RWPE2 (cell line): ENCODE measurements at places on chromosomes 2 and 18.

GRCh38 chr2:9547262-9547991 is 8.2 kb downstream of the ADAM17 start:
- DNase-seq = no peak

- DNase-seq = no peak
These were observed 100.2 kb upstream of the WDR75 start for GRCh38 chr2:189341077-189341476.

DNA sequence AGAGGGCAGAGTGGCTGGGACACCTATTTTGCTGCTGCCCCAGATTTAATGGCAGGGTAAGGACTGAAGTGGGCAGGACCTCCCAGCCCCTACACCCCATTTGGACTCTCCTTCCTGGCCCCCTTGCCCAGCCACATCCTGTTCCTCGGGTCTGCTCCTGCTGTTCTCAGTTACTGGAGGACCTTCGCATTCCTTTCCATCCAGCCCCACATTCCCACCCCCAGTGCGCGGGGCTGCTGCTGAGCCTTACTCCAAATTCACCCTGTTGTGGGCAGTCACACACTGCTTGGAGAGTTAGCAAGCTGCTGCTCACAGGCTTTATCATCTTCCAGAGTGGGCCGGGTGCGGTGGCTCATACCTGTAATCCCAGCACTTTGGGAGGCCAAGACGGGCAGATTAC is 75.2 kb upstream of the SLC14A2 start:
- no peak for DNase-seq

- no peak for DNase-seq
These were observed 97.9 kb upstream of the KLHL29 start for GRCh38 chr2:23286758-23287704.

GRCh38 chr2:234334756-234335155 is 162.1 kb downstream of the ARL4C start:
- no peak for DNase-seq

- no peak for DNase-seq
These were observed 613.9 kb downstream of the IRS1 start for GRCh38 chr2:226185616-226186211.

DNA sequence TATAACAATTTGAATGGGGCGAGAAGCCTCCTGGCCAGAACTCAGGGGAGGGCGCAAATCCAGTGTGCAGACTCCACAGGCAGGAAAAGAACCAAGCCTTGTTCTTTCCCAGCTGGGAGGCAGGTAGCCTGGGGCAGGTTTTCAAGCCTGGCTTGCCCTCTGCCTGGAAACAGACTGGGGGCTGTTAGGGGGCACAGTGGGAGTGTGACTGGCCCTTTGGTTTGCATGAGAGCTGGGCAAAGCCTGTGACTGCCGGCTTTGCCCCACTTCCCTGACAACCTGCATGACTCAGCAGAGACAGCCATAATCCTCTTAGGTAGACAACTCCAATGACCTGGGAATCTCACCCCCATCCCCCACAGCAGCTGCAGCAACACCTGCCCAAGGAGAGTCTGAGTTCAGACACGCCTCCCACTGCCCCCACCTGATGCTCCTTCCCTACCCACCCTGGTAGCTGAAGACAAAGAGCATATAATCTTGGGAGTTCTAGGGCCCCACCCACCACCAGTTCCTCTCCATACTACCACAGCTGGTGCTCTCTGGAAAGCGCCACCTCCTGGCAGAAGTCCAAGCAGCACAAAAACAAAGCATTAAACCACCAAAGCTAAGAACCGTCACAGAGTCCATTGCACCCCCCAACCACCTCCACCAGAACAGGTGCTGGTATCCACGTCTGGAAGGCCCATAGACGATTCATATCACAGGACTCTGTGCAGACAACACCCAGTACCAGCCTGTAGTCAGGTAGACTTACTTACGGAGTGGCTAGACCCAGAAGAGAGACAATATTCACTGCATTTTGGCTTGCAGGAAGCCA is 402.5 kb downstream of the STK39 start:
- no peak for DNase-seq

DNA sequence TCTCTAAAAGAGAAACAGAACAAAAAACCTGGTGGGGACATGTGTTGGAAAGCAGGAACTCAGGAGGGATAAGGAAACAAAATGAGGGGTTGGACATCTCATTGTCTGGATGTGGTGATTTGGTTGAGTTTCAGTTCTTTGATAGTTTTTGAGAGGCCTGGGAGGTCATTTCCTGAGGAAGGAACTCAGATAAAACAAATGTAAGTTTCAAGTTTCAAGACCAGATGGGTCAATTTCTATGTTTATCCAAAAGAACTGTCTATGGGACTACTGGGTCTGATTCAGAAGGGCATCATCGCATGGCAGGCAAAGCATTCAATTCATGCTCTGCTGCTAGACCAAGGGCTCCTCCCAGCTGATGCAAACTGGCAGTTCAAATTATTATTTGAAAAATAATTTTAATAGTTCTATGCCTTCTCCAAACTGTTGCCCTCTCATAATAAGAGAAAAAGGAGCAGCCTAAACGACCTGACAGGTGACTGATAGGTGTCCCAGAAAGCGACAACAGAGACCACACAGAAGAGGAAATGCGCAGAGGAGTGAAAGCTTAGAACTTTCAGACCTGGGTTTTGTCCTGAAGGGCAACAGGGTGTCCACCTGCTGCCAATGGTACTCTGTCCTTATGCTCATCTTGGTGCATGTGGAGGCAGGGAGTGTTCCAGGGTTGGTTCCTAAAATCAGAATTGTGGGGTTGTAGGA is 39.3 kb upstream of the SH3RF3 start:
- no peak for DNase-seq

GRCh38 chr2:177398290-177398683 is 5.7 kb downstream of the AGPS start:
- no peak for DNase-seq

- DNase-seq = no peak
These were observed 3.2 kb upstream of the FEV start for GRCh38 chr2:218988164-218988563.
